ENCODE measurements at places on chromosomes 1 and 21.

DNA sequence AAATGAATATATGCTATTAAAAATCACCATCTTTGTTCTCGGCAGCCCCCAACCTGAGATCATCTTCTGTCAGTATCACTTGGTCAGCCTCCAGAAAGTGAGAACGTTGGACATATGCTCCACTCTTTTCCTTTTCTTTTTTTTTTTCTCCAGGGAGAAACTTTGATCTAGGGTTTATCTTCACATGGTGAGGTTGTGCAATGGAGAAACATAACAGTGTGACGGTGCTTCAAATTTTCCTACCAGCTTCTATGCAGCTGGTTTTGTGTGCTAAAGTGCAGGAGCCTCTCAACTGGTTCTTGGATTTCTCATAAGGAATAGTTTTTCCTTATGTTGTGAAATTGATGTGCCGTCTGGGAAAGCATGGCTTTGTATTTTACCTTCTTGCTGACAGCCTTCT lies 1202.9 kb downstream of the NCAM2 start:
- DNase-seq = no peak

GRCh38 chr1:3944578-3945125 lies 44.6 kb upstream of the C1orf174 start:
- DNase-seq = no peak

- no peak for DNase-seq
Measured at GRCh38 chr1:107048241-107048640, 8.2 kb upstream of the PRMT6 start.

DNA sequence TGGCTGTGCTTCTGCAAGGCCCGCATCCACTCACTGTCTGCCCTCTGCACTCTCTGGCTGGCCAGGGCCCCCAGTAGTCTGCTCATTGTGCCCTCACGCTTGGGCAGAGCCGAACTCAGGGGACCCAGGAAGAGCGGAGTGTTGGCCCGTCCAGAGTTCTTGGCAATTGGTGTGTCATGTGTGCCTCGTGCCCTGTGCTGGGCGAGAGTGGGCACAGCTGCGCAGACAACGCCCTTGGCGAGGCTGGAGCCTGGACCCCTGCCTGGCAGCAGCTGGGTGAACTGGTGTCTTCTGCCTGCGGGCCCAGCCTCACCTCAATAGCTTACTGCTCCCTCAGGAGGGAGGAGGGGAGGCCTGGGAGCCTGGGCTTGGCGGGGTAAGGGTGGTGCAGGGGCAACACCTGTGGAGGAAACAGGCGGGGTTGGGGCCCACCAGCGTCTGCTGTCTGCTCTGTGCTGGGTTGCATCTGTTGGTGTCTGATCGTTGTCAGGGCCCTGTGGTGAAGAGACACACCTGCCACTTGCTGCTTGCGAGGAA lies 2.1 kb downstream of the GUK1 start:
- DNase-seq = no peak

GRCh38 chr1:166036092-166036491 lies 130.7 kb downstream of the FAM78B start:
- no peak for DNase-seq

- DNase-seq = no peak
Measured at GRCh38 chr21:19810779-19811178, 1187.4 kb upstream of the NCAM2 start.

DNA sequence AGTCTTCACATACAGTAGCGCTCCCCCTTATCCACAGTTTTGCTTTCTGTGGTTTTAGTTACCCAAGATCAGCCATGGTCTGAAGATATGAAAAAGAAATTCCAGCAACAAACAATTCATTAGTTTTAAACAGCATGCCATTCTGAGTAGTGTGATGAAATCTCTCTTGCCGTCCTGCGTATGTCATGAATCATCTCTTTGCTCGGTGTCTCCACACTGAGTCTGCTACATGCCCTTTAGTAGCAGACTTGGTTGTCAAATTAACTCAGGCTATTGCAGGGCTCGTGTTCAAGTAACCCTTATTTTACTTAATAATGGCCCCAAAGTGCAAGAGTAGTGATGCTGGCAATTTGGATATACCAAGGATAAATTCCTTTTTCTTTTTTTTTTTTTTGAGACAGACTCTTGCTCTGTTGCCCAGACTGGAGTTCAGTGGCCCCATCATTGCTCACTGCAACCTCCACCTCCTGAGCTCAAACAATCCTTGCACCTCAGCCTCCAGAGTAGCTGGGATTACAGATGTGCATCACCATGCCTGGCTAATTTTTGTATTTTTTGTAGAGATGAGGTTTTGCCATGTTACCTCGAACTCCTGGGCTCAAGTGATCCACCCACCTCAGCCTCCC lies 22.6 kb downstream of the PHACTR4 start:
- DNase-seq = peak; percentile 55

DNA sequence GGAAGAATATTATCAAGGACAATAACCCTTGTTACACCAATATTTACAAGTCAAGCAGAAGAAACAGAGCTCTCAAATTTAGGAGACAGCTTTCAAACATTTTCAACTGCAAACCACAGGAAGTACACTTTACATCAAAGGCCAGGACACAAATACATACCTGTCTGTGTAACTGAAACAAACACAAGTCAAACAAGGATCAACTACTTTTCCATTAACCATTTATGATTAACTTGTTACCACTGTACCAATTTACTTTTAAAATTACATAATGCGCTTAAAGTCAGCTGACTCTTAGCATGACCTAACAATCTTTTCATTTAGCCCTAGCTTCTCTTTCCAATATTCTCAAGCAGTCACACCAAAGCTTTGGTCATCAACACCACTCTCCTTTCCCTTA lies 43.5 kb downstream of the TRIM33 start:
- DNase-seq = no peak

- no peak for DNase-seq
Measured at GRCh38 chr1:22569269-22569668, 6.0 kb downstream of the EPHA8 start.

DNA sequence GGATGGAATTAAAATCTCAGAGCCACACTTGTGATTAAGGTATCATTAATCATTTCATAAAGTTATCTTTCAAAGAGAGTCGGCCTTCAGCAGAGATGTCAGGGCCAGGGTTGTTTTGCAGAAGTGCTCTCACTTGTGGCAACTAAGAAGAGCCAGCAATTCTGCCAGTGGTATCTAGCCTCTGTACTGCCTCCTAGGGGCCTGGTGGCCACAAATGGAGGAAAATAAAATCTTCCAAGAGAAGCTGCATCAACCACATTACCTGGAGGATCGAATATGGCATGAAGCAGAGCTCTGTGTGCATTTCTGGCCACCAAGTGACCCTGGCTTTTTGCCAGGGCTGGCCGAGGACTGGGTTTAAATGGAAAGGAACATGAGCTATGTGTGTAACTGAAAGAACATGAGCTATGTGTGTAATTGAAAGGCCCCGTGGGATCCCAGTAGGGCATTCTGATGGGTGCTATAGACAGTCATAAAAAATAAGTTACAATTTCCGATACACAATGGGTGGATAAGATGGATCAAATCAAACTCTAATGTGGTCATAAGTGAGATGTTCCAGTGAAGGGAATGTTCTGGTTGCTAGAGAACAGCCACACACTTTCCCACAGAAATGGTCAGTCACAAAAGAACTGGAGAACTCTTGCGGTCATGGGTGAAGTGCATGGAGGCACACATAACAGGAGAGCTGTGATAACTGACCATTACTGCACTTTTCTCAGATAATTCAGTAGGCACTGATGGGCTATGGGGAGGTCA lies 335.8 kb downstream of the CAMTA1 start:
- DNase-seq = no peak

- DNase-seq = no peak
Measured at GRCh38 chr1:184803180-184803492, 48.5 kb upstream of the EDEM3 start.

DNA sequence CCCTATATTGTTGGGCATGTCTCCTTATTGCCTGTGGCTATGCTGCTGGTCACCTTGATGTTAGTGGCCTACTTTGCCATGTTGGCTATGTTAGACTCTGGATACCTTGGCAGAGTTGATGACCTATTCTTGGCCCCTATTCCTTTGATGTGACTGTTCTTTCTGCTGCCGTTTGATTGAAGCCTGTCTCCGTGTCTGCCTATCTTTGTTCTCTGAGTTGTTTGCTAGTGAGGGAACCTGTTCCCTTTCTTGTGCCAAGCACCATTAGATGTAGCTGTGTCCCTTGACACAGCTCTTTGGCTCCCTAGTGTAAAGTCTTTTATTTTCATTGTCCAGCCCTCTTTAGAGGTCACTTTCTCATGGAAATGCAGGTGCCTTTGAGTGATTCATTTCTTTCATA lies 28.7 kb upstream of the PAPPA2 start:
- no peak for DNase-seq

GRCh38 chr1:1891349-1892078 lies 627 bp upstream of the GNB1 start:
- peak; percentile 80 for DNase-seq

DNA sequence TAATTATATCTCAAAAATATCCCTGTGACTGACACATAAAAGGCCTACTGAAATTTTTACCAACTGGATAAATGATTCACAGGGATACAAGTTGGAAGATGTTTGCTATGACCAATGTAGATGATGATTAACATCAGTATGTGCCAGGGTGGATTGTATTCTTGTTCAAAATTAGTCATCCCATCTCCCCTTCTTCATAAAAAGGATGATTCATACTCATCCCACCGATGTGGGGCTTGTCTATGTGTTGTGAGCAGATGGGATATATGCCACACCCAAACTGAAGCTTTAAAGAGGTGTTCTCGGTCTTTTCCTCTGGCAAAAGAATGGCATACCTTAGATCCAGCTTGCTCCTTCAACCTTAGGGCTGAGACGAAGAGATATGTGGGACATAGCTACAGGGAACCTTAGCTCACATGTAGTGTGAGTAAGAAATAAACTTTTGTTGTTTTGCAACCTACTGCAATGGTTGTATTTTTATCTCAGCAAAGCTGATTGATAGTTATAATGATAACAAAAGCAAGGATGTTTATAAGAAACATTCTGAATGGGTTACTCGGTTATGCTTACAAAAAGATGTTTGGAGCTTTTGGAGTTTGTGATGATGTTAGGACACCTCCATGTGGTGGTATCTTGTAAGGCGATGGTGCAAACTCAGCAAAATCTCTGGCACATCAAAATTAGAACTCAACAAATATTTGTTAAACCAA lies 29.4 kb downstream of the SPATA17 start:
- DNase-seq = peak; percentile 92

GRCh38 chr1:115677182-115677555 lies 35.4 kb downstream of the VANGL1 start:
- no peak for DNase-seq

GRCh38 chr21:40243685-40244084 lies 376.4 kb downstream of the PCP4 start:
- no peak for DNase-seq

DNA sequence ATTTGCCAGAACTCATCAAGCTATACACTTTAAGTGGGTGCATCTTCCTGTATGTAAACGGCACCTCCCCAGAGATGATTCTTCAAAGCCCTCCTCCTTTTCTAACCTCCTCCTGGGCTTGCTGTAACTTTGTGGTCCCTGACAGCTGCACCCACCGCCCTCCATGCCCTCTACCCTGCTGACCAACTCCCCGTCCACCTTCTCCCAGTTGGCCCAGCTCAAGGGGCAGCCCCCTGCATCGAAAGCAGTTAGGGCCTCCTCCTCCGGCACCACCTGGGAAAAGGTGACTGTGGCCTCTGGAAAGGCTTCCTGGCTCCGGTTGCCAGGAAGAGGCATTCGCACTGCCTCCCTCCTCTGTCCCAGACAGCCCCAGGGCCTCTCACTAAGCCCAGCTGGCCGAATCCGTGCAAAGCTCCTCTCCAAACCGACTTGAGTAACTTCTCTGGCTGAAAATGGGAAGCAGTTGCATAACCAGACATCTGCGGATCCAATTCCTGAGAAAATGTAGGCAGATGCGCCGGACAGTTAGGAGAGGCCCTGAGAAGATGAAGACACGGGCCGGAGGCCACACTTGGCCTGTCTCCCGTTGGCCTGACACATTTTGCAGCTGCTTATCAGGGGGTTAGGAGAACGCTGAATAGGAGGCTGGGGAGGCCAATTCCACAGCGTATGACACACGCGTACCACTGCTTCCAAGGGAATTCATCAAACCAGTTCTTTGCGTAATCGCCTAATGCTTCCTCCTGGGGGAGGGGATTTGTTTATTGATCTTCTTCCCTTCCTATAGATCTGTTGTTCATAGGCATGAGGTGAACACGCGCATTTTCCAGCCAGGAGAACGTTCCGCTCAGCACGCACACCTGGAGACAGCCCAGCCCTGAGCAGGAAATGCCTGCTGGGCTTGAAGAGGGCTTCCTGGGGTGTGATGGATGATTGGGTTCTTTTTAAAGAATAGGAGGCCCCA lies 48.7 kb upstream of the COL6A2 start:
- DNase-seq = peak; percentile 66

DNA sequence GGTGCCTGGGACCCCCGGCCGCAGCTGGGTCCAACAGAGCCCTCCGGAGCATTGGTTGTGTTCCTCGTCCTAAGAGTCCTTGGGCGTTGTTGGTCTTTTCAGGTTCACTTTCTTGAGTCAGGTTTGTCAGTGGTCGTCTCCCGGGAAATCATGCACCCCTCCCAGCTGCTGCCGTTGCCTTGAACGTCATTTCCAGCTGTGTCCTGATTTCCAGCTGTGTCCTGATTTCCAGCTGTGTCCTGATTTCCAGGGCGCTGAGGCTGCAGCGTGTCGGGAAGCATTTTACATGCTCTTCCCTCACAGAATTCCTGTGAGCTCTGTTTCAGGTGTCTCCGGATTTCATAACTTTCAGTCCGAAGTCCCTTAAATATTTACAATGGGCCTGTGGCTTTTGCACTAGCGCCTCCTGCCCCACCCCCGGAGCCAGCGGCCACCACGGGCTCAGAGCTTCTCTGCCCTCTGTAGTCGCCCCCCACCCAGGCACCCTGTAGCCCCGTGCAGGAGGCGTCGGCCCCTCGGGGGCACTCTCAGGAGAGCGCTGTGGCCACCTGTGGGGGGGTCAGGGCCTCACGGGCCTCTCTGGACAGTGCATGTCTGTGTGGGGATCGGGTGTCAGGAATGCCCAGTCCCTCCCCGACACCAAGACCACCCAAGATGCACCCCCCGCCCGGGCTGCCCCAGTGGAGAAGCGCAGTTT lies 66.7 kb downstream of the COL18A1 start:
- DNase-seq = no peak

DNA sequence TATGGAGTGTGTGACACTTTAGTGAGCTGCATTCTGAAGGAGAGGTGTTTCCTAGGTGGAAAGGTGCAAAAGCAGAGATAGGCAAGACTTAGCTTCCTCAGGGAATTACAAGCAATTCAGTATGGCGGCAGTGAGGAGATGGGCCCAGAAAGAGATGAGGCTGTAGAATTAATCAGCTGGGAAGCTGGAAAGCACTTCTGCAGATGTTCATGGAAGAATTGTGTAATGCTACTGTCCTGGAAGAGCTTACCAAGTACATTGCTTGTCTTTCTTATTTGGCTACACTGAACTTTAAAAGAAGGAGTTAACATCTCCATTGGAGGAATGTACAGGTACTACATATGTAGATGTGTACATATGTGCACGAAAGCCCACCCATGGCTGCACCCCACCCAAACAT lies 103.7 kb upstream of the DPT start:
- no peak for DNase-seq

- no peak for DNase-seq
Measured at GRCh38 chr1:234779160-234779538, 169.2 kb upstream of the IRF2BP2 start.

GRCh38 chr1:198101716-198102453 lies 54.9 kb upstream of the NEK7 start:
- no peak for DNase-seq

All from RWPE1 (cell line).